ENCODE measurements at places on chromosomes 4 and X.

- no peak for DNase-seq
Observed at GRCh38 chrX:77966361-77966760, 3.1 kb downstream of the PGAM4 start.

DNA sequence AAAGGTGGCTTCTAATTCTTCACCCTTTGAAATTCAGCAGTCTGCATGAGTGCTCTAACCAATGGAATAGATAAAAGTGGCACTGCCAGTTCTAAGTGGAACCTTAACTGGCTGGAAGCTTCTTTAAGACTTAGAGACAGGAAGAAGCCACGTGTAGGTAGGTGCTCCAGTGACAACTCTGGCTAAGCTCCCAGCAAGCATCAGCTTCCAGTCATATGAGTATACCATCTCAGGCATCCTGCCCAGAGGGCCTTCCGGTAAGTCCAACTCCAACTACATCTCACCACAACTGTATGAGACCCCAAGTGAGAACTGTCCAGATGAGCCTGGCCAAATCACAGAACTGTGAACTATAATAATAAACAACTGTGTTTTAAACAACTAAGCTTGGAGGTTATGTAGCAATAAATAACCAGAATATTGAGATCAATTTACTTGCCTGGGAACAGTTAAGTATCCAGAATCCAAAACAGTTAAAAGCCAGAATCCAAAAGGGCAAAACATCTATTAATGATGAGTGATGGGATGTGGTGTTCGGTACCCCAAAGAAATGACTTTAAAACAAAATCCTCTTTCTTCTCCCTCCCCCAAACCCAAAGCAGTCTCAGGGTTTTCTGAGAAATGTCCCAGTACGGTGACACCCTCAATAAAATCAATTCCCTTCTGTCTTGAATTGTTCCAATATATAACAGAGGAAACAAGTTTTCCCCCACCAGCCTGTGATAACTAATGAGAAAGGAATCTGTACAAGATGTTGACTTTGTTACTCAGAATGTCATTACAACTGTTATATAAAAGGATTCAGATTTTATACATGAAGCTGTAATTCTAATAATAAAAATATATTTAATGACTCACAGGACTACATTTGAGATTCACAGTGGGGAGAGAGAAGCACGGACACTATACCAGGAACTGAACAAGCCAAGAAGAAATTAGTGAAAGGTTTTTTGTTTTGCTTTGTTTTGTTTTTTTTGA is 4.2 kb downstream of the TSPAN5 start:
- DNase-seq, result peak; percentile 89

DNA sequence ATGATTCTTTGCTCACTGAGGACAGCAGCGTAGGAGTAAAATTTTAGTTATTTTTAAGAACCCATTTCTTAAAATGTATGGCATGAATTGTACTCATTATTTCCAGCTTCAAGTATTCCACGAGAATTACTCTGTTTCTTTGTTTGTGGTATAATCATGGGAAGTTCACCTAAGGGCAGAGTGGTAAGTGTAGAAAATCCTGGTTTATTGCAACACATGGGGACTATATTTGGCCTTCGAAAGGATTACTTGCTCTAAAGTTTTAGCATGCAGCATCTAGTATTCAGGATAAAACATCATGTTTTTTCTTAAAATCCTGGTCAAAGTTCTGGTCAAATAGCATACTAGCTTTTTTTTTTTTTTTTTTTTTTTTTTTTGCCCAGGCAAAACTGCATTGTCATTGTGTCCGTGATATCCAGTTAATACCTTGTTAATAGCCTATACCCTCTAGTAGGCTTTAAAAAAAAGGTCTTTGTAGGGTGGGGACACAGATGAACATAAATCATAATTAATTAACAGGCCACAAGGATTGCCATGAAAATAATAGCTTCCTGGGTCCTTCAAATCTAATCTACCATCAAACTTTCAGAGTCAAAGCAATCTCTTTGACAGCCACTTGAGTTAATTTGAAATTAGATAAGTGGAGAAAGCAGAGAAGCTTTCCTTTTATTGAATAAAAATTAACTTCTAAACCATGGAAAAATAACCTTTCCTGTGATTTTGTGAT is 44.6 kb upstream of the VEGFC start:
- DNase-seq, result no peak

DNA sequence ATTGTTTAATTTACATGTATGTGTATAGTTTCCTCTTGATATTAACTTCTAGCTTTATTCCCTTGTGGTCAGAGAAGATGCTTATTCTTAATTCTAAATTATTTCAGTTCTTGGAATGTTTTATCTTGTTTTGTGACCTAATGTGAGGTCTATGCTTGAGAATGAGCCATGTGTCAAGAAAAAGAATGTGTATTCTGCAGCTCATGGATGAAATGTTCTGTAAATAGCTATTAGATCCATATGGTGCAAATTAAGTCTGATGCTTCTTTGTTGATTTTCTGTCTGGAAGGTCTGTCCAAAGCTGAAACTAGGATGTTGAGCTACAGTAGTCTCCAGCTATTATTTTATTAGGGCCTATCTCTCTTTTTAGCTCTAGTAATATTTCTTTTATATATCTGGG is 187.3 kb upstream of the RASGEF1B start:
- no peak for DNase-seq

- DNase-seq, result no peak
Observed at GRCh38 chr4:677431-678293, 3.3 kb downstream of the MYL5 start.

DNA sequence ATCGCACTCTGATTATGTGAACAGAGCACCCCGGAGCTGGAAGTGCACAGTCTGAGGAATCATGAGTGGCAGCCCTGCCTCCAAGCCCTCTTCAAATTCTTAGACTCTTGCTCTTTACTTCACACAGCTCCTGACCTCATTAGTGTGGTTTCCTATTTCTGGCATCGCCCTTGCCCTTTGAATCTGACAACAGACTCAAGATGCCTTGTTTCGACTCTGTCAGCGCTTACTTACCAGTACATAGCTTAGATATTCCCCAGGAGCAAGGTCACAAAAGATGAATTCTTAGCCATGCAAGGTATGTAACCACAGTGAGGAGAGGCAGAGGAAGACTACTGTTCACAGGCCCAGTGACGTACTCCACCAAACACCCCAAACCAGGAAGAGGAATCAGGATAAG is 167.2 kb downstream of the KDR start:
- no peak for DNase-seq

All from GM04504 (cell line).